Tibial artery (tissue), 4 donors: ENCODE measurements at places on chromosomes 1 and 21.

DNA sequence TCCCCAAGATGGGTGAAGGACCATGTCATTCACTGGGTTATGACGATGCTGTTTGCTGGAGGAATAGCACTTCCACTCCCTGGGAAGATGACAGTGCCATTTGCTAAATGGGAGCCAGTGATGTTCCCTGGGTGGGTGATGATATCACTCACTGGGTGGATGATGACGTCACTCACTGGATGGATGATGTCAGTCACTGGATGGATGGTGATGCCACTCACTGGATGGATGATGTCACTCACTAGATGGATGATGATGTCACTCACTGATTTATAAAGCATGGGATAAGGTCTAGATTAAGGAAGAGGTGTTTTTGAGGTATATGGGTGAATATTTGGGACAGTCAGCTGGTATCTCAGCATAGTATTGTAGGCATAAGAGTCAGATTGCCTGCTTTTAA lies 457.2 kb downstream of the AJAP1 start:
- no peak for DNase-seq

DNA sequence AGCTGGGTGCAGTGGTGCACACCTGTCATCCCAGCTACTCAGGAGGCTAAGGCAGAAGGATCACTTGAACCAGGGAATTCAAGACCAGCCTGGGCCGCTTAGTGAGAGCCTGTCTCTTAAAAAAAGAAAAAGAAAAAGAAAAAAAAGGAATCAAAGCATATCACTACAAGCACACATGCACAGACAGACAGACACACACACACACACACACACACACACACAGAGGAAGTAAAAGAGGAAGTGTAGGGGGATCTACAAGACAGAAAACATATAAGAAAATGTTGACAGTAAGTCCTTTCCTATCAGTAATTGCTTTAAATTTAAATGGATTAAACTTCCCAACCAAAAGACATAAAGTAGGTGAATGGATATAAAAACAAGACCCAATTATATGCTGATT lies 180.3 kb downstream of the FAF1 start:
- DNase-seq = no peak

DNA sequence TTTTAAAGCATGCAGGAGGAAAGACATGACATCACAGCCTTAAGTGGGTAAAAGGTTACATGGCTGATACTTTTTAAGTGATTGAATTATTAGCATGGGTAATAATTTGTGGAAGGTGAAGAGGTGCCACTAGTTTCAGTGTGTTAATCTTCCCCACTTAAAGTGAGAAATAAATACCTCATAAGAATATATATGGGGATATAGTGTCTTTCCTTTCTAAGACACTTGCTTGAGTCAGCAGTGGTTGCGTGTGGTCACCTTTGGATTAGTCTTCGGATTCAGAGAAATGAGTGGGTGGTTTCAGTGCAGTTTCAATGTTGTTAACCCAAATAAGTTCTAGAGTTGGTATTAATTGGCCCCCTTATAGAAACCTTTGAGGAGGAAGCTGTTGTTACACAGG lies 94.1 kb downstream of the ADGRL2 start:
- no peak for DNase-seq

GRCh38 chr1:30930631-30931173 lies 22.1 kb upstream of the SDC3 start:
- DNase-seq = no peak

GRCh38 chr21:25375675-25376074 lies 231.6 kb downstream of the MRPL39 start:
- DNase-seq = no peak

GRCh38 chr1:214393086-214393485 lies 112.1 kb downstream of the SMYD2 start:
- no peak for DNase-seq

DNA sequence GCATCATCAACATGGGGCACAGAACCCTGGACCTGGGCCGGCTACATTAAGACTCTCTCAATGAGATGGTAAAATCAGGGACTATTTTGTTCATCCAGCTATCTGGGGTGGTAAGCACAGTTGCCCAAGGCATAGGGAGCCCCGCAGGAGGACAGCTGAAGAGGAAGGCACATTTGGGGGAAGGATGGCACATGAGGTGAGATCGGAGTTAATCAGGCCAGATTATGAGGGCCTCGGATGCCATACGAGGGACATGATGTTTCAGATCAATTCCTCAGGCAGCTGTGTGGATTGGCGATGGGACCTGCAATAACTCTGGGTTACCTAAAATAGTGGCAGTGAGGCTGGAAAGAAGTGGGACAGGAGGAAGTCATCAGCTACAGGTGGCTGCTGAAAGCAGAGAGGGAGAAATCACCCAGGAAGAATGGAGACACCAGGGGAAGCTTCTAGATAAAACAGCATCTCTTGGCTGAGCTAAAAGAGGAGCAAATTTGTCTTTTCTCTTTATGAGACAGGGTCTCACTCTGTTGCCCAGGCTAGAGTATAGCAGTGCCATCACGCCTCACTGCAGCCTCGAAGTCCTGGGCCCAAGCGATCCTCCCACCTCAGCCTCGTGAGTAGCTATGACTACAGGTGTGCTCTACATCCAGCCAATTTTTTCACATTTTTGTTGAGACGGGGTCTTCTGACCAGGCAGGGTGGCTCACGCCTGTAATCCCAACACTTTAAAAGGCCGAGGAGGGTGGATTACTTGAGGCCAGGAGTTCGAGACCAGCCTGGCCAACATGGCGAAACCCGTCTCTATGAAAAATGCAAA lies 21.1 kb downstream of the TOMM20 start:
- DNase-seq = no peak

DNA sequence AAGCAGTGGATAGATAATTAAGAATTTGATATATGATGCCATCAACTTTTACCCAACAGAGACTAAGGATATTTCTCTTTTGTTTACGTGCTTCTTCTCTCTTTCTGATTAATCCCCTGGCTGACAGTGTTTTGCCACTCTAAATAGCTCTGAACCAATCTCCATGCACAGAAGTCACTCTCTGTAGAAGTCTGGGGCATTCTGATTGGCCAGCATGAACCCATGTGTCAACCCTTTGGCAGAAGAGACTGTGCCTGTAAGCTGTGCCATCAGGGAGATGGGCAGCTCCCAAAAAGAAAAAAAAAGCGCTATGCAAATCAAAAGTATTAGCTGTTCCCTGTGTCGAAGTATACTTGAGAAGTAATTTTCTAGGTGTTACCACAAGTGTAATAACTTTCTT lies 34.1 kb upstream of the NRIP1 start:
- DNase-seq = no peak

- no peak for DNase-seq
Measured at GRCh38 chr1:67103548-67103947, 31.2 kb downstream of the C1orf141 start.

DNA sequence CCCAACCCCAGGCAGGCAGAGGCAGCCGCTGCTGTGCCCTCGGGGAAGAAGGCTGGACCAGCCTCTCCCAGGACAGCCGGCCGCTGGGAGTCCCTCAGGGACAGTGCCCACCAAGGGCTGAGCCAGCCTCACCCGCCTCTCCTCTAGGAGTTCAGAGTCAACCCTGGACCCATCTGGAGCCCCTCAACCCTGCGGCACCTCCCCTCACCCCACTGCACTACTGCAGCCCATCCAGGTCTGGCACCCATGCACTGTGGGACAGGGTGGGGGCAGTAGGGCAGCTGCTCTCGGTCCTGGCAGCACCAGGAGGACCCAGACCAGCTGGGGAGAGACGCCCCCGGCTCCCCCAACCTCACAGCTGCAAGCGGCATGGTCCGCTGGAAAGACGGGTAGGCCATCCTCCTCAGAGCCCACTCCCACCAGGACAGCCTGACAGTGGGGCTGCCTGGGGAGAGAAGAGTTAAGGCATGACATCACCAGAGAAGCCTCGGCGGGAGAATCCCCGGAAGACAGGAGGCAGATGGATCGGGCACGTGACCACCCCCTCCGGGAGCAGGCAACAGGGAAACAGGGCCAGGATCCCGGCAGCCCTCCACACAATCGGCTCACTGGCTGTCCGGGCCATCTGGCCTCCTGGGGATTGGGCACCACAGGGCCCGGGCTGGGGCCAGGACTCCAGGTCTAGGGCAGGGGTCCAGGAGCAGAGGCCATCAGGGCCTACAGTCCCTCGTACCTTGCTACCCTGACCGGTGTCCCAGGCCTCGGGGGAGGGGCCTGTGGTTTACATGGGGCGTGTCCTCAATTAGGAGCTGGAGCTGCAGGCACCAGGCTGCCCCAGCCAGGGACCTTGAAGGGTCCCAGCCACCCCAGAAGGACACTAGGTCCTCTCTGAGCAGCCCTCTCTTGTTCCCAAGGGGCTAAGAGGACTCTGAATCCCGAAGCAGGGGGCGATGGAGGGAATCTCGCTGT lies 3.1 kb downstream of the ACAP3 start:
- DNase-seq = peak; percentile 79

GRCh38 chr1:24141311-24141997 lies 1.5 kb downstream of the IL22RA1 start:
- no peak for DNase-seq

GRCh38 chr1:224052772-224053171 lies 61.1 kb upstream of the FBXO28 start:
- DNase-seq = no peak

DNA sequence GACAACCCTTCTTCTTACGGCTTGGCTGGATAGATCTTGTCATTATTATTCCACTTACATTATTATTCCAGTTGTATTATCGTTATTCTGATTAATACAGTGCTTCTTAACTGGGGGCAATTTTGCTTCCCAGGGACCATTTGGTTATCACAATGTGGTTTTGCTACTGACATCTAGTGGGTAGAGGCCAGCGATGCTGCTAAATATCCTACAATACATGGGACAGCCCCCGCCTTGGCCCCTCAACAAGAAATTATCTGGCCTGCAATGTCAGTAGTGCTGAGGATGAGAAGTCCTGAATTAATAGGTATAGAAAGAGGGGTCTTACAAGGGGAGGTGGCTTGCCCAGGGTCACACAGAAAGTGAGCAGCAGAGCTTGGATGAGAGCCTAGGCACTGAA lies 105.6 kb downstream of the PTPRU start:
- DNase-seq = peak; percentile 40

GRCh38 chr1:32718527-32718926 lies 16.0 kb upstream of the SYNC start:
- no peak for DNase-seq

GRCh38 chr1:23389837-23390321 lies 20.2 kb upstream of the ZNF436 start:
- DNase-seq = no peak

GRCh38 chr1:29900104-29900679 lies 663.9 kb downstream of the PTPRU start:
- no peak for DNase-seq

- DNase-seq = no peak
Measured at GRCh38 chr1:112317611-112318062, 78.4 kb upstream of the CTTNBP2NL start.

DNA sequence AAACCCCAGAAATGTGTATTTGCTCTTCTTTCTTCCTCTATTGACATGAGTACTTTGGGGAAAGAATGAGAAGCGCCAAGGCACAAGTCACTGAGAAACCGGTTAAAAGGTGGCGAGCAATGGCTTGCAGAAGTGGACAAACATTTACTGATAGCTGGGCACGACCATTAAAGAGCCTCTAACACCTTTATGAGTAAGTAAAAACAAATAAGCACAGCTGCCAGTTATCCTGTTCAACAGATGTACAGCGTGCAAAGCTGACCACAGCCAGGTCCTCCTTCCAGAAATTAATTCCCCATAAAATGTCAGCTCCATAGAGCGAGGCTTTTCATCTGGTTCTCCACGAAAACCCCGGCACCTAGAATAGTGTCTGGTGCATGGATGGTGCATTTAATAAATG lies 72.7 kb downstream of the CAPZB start:
- DNase-seq = no peak

DNA sequence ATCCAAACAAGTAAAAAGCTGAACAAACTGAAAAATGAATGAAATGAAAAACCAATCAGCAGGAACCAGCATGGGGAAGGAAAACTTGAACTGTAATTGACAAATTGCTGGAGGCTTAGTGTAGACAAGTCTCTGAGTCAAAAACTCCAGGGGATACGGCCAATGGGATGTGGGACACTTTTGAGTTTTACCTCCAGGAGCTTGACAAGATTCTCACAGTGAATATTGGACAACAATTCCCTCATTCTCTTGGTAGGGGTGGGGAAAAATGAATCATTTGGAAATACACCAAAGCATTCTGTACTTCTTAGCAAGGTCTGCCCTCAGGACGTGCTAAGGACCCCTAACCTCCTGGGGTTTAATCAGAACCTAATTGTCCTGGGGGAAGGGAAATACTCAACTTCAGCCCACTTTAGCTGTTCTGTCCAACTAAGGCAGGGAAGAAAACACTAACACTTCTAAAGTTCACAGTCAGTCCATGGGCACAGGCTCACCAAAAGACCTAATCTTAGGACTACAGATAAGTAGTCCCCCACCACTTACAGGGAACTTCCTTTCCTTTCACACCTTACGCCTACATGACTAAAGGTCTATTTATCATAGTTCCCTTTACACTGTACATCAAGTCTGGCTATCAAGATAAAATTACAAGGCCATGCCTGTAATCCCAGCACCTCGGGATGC lies 60.7 kb upstream of the CDC42BPA start:
- DNase-seq = no peak

DNA sequence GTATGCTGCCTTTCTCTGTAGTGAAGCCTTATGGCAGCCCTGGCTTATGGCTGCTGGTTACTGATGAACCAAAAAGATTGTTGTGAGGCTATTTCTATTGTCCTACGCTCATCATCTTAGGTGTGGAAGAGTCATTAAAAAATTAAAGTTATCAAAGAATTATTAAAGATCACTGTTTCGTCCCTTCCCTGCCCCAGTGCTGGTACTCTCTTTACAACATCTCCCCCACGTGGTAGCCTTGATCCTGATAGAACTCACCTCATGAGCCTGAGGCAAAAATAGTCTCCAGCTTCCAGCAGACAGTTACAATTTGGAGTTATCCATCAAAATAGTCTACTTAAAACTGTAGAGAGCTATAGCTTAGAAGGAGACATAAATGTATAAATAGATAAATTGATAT lies 201.5 kb downstream of the S1PR1 start:
- no peak for DNase-seq
